Activated effector memory CD4-positive, alpha-beta T cell treated with Interleukin-2 at 50 U/mL for 16 hours (primary cell): ENCODE measurements at places on chromosomes 16 and 17.

DNA sequence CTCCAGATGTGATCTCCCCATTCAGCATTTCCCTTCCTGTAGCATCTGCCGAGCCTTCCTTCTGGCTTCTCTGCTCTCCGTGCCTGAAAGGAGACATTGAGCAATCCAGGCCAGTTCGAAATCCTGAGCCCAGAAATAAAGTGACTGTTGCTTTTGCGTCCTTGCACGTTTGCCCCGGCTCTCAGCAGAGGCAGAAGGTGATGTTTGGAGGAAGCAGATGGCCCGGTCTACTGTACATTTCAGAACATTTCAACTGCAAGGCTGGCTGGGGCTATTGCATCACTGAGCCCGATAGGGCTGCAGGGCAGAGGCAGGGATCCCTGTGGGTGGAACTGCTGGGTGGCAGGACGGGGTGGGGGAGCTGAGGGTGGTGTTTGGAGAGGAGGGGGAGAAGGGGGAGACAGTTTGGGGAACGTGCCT, 29.4 kb downstream of the IRF8 start:
- DNase-seq: no peak

DNA sequence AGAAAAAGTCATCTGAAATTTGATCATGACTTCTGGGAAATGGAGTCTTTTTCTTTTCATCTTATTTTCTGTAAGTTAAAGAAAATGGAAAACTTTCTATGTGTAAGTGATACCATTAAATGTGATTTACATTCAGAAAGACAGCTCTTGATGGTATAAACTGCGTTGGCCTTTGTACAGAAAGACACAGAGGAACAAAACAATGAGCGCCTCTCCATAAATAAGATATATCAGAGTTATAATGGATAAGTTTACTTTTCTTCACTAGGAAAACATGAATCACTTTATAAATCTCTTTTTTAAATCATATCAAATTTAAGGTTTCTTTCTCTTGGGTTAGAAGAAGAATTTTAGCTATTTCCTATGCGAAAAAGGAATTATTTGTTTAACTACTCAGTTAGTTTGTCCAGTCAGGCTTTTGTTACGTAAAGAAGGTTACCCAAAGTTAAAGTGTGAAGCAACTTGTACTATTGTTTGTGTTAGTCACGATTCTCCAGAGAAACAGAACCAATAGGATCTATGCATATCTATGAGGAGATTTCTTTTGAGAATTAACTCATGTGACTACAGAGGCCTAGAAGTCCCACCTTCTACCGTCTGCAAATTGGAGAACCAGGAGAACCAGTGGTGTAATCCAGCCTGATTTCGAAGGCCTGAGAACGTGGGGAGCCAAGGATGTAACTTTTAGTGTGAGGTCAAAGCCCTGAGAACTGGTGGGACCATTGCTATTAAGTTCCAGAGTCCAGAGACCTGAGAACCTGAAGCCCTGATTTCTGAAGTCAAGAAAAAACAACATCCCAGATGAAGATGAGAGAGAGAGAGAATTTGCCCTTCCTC, 295.4 kb upstream of the KCNJ16 start:
- no peak for DNase-seq

- DNase-seq: no peak
Measured at GRCh38 chr17:77930780-77931768, 27.4 kb upstream of the TNRC6C start.

GRCh38 chr16:8878523-8878911, 3.6 kb upstream of the LITAFD start:
- DNase-seq: no peak

DNA sequence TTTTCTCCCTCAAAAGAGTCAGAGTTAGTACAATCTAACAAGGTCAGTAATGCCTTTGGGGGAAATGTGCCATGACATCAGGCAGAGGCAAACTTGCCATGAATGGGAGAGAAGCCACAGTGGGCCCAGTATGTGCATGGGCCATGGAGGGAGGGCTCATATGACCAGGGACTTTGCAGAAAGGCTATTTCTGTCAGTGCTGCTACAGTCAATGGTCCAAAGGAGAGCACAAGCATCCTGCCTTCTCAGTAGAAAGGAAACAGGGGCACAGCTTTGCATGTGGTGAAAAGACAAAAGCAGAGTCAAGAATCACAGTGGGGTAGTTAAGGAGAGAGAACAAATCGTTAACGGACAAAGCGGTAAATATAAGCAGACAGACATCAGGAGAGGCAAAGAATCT, 11.2 kb upstream of the CORO6 start:
- no peak for DNase-seq

GRCh38 chr16:79580453-79581191, 19.9 kb downstream of the MAF start:
- no peak for DNase-seq

GRCh38 chr17:7109461-7110322, 4.9 kb downstream of the ASGR2 start:
- DNase-seq: no peak
